Kidney tubule cell (primary cell): ENCODE measurements at places on chromosomes 11 and 22.

- no peak for DNase-seq
These were observed 33.5 kb downstream of the LRRC10B start for GRCh38 chr11:61542024-61542461.

DNA sequence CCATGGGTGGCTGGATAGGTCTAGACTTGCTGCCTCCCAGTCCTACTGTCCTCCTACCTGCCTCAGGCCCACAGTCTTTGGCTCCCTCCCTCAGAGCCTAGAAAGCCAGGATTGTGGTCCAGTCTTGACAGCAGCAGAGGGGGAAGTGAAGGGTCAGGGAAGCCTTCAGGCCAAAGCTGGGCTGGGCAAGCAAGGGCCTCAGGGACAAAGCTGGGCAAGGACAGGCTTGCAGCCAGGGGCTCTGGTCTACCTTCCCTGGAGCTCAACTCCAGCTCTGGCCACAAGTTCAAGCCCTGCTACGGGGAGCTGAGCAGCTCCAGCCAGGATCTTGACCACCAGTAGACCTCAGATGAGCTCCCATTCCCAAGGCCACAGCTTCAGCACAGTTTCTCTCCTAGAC, 14.9 kb downstream of the LMO1 start:
- no peak for DNase-seq

DNA sequence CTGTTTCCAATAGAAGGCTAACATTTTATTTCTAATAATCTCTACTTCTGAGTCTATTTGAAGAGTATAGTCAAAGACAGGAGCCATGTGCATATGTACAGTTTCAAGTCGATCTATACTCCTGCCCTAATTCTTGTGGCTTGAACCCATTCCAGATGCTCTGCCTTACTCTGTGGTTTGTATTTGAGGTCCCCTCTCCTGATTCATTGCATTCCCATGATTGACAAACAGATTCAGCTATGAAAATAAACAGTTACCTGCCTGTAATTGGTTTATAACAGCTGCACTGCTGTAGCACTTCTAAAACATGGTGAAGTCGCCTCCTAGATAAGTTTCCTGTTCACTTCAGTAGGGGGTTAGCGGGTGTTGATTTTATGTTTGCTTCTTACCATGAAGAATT, 138.7 kb downstream of the SOX6 start:
- no peak for DNase-seq

DNA sequence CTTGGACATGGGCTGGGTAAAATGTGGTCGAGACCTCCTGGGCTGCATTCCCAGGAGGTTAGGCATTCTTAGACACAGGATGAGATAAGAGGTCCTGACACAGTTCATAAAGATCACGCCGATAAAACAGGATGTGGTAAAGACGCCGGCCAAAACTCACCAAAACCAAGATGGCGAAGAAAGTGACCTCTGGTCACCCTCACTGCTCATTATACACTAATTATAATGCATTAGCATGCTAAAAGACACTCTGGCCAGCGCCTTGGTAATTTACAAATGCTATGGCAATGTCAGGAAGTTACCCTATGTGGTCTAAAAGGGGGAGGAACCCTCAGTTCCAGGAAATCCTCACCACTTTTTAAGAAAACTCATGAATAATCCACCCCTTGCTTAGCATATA, 983.3 kb downstream of the OPCML start:
- no peak for DNase-seq

DNA sequence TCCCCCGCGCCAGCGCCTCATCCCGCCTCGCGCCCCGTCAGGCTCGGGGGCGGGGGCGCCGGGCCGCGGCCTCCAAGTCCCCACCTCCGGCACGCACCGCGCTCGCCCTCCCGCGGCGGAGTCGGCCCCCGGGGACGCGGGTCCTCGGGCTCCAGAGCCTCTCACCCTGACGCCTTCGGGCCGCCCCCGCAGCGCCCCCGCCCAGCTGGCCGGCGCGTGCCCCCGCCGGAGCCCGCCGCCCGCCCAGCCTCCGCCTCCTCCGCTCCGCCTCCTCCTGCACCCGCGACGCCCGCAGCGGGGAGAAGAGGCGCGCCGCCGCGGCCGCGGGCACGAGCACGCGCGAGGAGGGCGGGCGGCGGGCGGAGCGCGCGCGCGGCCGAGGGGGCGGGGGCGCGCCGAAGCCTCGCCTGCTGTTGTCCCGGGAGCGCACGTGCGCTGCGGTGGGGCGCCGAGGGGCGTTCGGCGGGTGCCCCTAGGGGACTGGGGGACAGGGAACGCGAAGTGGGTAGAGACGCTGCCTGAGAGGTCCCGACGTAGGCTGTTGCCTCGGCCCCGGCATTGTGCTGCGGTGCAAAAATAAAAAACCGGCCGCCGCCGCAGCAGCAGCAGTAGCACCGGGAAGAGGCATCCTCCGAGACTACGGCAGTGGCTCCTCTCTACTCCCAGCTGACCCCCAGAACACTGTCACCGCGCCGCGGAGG, 87.4 kb upstream of the ARHGAP32 start:
- DNase-seq = peak; percentile 86

- DNase-seq = no peak
These were observed 5.3 kb upstream of the JAML start for GRCh38 chr11:118230088-118230487.

- DNase-seq = peak; percentile 36
These were observed 11.9 kb upstream of the MRTFA start for GRCh38 chr22:40648386-40648785.

GRCh38 chr22:17828502-17829080, 54.3 kb upstream of the BID start:
- DNase-seq = no peak

DNA sequence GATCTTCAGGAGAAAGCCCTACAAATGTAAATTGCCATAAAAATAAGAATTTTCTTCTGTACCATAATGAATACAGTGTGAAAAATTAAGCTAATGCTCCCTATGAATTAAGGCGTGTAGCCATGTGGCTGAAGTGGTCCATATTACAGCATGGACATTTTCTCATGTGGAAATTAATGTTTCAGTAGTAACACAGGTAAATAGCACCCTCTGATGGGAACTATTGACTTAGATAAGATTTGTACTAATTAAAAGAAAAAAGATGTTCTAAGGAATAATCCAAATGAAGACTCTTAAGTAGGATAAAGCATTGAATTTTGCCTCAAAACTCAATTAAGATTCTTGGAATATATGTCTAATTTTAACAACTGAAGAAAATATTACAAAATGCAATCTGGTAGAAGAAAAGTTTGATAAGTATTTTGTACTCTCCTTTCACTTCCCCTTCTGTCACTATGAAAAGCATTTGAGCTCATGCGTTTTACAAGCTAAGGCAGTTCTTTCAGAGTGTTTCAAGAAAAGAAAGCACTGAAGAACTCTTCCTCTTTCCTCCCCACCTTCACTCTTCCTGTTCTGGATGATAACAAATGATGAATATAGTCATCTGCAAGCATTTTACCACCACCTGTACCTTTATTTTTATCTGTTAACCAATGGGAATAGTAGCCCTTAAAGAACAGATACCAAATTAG, 9.9 kb upstream of the OR8D2 start:
- no peak for DNase-seq

- peak; percentile 88 for DNase-seq
These were observed 17.3 kb downstream of the TRMU start for GRCh38 chr22:46352691-46353386.

DNA sequence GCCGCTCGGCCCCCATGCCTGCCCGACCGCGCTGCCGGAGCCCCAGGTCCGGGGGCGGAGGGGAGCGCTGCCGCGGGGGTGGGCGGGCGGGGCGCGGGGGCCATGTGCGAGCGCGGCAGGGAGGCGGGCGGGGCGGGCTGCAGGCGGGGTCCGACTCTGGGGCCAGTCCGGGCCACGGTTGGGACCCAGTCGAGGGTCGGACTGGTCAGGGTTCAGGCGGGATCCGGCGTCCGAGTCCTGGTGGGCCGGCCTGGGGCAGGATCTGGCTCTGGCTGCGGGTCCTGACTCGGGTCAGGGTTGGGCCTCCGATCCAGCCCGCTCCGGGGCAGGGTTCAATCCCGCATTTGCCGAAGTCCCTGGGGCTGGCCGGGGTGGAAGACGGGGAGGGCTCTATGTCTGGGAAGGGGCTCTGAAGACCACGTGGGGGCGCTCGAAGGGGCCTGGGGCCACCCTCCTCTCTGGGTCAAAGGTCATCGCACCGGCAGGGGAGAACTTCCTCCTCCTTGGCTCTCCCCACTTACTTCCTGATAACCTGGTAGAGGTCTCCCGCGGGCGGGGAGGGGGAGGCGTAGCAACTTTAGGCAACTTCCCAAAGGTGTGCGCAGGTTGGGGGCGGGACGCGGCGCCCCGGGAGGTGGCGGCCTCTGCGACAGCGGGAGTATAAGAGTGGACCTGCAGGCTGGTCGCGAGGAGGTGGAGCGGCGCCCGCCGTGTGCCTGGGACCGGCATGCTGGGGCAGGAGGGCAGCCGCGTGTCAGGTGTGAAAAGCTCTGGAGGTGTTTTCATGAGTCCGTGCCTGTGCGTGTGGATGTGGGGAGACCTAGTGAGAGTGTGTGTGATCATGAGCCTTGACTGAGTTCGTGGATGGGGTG, 603 bp downstream of the ESRRA start:
- DNase-seq = peak; percentile 75

DNA sequence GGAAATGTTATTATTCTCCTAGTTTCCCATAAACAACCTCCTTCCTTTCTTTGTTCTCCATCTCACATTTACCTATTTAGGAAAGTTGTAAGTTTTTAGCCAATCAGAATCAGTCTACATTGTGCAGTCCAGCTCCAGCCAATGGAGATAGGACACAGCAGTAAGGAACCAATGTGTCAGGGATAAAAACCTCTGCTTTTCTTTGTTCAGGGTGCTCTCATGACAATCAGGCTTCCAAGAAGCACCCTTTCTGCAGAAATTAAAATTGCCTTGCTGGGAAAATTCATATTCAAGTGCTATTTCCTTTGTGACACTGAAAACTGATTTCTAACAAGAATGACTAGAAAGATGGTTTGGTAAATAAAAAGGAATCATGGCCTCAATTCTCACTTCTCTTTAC, 14.6 kb downstream of the SCGB2A1 start:
- DNase-seq = no peak

DNA sequence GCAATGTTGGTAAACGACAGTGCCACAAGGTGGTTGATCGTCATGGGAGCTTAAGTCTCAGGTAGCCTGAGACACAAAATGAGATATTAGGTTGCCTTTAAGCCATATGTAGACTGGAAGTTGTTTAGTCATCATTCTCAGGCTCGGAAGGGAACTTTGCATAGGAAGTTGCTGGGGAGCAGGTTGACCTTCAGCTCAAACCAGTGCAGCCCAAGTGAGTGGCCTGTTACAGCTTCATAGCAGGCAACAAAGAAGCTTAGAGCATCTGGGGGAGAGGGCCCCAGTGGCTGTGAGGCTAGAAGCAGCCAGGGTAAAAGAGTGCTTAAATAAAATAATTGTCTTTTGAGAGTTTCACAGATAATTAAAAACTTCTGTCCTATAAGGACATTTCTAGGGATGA, 404.0 kb downstream of the GUCY1A2 start:
- DNase-seq = no peak

- DNase-seq = peak; percentile 33
These were observed 22.8 kb downstream of the CASP5 start for GRCh38 chr11:105000167-105000566.

GRCh38 chr22:24129263-24129651, 52.0 kb upstream of the SUSD2 start:
- DNase-seq = no peak

- peak; percentile 39 for DNase-seq
These were observed 24.3 kb upstream of the SMCO4 start for GRCh38 chr11:93567401-93567895.

- no peak for DNase-seq
These were observed 2.0 kb downstream of the C1QTNF4 start for GRCh38 chr11:47592251-47592650.

- DNase-seq = no peak
These were observed 16.7 kb downstream of the TMPRSS13 start for GRCh38 chr11:117912497-117912896.
